RKO (cell line): ENCODE measurements at places on chromosomes 1 and 21.
A peak's percentile ranks its signal among the peaks of the same experiment; 100 is the strongest.

GRCh38 chr1:48572646-48573258 is 100.7 kb upstream of the SPATA6 start:
- DNase-seq = peak; percentile 59

- no peak for DNase-seq
Measured at GRCh38 chr1:99640672-99641071, 5.2 kb upstream of the PALMD start.

- no peak for DNase-seq
Measured at GRCh38 chr1:64508629-64509028, 38.7 kb downstream of the CACHD1 start.

DNA sequence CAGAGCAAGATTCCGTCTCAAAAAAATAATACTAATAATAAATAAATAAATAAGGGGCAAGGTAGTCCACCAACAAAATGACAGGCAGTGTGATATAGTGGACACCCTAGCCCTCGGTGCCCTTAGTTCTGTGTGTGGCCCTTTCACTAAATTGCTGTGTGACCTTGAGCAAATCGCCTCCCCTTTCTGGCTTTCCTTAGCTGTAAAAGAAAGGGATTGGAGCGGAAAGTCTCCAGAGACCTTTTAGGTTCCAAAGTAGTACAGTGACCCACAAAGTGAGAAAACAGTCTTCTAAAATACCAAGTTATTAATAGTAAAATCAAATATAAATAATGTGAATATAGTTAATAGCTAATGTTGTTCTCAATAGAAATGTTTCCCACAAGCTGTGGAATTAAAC is 7.6 kb downstream of the LMNA start:
- no peak for DNase-seq

DNA sequence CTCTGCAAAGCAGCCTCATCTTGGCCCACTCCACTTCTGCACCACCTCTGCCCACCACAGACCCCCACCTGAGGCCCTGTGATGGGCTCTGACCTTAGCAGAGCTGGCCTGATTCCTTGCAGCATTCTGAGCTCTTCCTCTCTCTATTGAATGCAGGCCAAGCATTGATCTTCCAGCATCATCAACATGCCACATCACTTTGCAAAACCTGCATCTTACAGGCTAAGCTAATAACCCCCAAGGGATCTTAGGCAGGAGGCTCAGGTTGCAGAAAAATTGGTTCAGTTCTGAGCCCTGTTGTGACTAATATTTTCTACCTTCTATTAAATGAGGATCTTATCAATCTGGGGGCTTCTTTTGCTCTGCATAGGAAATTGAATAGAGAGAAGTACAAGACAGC is 78.7 kb downstream of the ATP1A1 start:
- DNase-seq = no peak

DNA sequence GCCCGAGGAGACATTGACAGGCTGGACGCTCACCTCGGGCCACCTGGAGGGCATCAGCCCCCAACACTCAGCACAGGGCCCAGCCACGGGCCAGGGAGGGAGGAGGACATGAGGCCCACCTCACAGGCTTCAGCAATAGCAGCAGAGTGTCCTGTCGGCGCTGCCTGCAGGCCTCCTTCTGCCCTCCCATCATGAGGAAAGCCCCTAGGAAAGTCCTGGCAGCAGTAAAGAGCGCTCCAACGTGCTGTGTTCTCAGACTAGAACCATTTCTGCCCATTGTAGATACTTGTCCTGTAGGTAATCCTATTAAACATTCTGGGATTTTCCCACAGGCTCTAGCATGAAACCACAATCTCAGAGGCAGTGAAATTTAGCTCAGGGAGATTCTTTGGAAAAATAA is 62.0 kb upstream of the GALNT2 start:
- DNase-seq = no peak

DNA sequence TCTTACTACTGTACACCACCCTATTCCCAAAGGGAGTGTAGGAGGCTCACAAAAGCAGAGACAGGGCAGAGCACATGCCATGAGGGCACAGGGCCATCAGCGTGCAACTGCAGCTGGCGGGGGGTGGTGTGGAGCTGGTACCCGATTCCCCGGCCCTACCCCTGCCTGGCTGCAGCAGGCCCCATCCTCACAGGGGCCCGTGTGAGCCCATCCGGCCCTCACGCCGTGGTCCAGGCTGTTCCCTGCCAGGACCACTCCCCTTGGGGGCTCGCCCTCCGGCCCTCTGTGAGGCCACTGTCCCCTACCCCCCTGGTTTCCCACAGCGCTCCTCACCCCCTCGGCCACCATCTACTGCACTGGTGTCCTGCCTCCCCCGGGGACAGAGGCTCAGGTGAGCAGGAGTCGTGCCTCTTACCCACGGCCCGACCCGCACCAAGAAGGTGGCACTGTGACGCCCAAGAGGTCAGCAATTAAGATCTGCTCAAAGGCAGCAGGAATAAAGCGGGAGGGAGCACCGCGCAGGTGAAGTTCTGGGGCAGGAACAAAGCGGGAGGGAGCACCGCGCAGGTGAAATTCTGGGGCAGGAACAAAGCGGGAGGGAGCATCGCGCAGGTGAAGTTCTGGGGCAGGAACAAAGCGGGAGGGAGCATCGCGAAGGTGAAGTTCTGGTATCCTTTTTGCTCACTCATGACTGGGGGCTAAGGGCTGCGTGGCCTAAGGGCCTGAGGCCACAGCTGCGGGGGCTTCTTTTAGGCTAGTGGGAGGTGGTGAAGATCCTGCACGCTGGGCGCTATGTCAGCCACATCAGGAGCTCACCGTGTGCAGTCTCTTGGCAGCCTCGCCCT is 3.9 kb downstream of the POFUT2 start:
- no peak for DNase-seq

- DNase-seq = no peak
Measured at GRCh38 chr21:45322960-45323461, 35.3 kb upstream of the POFUT2 start.

GRCh38 chr21:45644041-45644906 is 749 bp downstream of the PCBP3 start:
- no peak for DNase-seq

DNA sequence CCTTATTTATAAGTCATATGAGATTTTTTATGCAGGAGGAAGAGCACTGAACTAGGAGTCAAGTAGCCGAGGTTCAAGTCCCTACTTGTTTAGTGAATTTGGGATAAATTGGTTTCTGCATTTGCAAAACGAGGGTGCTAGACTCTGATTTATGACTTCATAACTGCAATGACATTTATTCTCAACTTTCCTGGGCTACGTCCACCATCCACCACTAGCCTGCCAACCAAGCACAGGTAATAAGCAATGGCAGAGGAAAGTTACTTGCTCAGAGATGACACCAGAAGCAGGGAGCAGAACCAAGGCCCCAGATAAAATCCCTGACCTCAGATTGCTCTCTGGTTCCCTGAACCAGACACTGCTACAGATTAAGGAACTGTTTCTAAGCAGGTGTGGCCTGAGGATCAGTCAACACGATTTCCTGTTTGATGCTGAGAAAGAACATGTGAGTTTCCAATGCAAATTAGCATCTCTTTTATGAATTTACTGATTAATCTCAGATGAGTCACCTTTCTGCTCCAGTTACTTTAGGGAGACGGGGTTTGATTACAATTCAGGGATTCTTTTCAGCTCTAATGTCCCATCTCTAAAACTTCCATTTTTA is 52.7 kb downstream of the PLPP3 start:
- DNase-seq = no peak

DNA sequence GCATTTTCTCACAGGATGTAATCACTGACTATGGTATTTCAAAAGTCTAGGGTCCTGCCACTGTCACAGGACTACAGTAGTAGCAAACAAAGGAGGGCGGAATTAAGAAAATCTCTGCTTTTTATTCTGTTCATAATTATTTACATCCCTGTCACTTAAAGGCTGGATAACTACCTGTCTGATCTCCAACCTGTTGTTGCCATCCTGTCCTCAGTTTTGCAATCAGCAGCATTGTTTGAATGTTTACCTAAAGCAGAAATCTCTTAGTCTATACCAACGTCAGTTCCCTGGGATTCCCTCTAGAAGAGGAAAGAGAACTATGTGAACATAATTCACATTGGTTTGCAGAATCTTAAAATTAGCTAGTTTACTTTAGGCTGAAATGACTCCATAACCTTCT is 218.5 kb downstream of the PBX1 start:
- no peak for DNase-seq

GRCh38 chr21:43282358-43283120 is 113.7 kb downstream of the CRYAA start:
- DNase-seq = no peak

- DNase-seq = no peak
Measured at GRCh38 chr1:107526524-107527198, 385.8 kb downstream of the NTNG1 start.

DNA sequence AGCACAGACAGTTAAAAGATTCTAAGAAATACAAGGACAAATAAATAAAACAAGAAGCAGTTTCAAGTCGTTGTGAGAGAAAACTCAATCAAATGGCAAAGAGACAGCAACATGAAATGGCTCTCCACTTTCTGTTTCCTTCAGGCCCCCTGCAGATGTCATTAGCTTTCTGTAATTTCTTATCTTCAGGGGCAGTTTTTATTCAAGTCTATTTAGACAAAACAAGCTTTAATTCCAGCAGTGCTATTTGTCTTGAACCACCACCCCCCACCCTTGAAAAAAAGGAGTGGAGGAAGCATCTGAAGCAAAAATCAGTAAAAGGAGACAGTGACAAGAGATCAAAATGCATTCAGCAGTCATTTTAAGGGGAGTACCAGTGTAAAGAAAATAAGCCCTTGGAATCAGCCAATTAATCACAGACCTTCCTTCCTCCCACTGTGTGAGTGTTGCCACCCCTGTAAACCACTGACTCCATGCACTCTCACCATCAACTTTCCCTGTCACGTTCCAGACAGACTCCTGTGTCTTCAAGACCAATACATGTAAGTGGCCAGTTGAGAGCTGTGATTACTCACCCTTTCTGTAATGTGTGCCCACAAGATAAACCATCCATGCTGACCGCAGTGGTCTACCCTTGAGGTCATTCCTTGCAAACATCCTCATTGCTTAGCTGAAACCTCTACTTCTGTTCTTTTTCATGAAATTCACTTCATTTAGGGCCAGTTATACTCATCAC is 136.1 kb upstream of the HOOK1 start:
- DNase-seq = peak; percentile 58

GRCh38 chr1:199272628-199273086 is 633.8 kb downstream of the PTPRC start:
- peak; percentile 92 for DNase-seq

DNA sequence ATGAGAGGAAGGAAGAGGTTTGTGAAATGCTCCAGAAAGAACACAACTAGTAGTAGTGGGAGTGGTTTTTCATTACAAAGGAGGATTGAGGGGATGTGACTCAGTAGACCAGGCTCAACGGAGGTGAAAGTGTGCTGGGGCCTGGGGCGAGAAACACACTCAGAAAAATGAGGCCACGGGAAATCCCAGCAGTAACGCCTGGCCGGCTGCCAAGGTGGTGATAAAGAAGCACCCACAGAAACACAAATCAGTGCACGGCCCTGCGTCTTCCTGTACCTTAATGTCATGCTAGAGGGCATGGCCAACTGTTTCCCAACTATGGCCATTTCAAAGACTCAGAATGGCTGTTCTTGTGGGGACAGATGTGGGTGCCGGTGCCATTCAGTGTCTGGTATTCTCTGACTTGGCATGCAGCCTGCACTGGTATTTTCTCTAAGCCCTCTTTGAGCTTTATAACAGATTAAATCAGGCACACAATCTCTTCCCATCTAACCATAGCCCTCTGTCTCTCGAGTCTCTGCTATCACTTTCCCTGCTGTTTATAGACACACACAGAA is 38.2 kb downstream of the URB2 start:
- DNase-seq = no peak
